NCI-H510A (cell line): ENCODE measurements at places on chromosomes 12 and 14.

DNA sequence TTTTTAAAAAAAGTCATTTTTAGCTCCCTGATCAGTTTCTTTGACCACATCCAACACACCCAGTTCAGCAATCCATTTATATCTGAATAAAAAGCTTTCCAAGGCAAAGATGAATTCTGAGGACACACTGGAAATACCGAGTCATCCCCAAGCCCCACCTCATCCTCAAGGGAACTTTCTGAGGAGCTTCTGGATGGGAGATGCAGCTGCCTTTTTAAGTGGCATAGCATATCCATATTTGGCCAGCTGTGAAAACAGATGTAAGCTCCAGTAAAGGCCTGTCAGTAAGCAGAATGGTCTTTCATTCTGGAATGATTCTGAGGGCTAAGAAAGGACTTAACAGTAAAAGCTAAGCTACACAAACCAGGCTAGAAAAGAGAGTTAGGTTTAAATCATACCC, 18.4 kb downstream of the ZFYVE1 start:
- no peak for DNase-seq

- DNase-seq, result no peak
These were observed 728.5 kb downstream of the DIO2 start for GRCh38 chr14:79482825-79483224.

DNA sequence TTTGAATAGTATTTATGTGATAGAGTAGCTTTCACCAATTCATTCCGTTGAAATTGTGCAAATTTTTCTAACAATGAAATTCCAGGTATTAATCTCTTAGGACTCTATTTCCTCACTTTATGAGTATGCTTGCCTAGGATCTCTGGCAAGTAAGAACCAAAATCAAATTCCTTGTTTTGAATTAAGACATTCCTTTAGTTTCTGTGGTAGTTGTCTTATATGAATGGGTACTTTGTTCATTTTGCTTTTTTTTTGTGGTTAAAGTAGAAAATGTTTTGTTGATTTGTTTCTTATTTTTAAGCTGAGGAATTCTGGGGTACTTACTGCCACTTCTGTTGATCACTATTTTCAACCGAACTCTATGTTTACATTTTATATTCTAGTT, 59.8 kb downstream of the KITLG start:
- DNase-seq, result no peak

DNA sequence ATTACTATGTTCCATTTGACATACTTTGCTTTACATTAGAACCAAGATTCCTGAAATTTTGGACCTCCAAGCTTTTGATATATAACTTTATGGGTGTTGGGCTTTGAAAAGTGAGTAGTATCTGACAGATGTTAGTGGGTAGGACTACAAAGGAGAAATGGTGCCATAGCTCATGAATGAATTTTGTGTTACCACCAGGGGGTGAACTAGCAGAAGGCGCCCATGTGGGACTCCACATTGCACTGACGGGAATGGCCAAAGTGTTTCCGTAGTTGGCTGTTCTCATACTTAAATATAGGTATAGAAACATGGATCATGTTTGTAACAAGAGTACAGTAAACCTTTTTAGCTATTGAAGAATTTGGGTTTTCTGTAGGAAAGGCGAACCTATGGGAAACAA, 337.5 kb downstream of the FLRT2 start:
- DNase-seq, result no peak

DNA sequence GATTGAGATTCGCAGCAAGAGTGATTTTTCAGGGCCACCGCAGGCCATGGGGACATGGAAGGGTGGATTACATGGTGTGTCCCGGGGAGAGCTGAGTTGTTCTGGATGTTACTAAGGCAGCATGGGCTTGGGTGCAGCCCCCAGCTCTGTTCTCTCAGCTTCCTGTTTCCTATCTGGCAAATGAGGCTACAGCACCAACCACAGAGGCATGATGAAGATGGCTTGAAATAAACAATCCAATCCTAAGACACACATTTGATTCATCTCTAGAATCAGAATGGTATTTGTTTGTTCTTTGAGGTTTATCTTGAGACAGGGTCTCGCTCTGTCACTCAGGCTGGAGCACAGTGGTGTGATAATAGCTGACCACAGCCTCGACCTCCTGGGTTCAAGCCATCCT, 21.6 kb downstream of the GLTP start:
- no peak for DNase-seq

- no peak for DNase-seq
These were observed 25.2 kb downstream of the TMEM30B start for GRCh38 chr14:61255968-61256367.

GRCh38 chr12:111412007-111412829, 6.5 kb downstream of the SH2B3 start:
- no peak for DNase-seq
